ENCODE measurements at places on chromosomes 1 and 21. TPM values are rescaled to one million over a fixed set of nuclear protein-coding genes. Genes with fewer than 3 reads are reported as not detected.

Gene ILDR2
- 20.9 TPM for total RNA-seq

Gene TACSTD2
- total RNA-seq: not detected

Gene LEMD1
- total RNA-seq: 5.4 TPM

Gene SPRR2F
- not detected for total RNA-seq

Gene SERTAD4
- 6.1 TPM for total RNA-seq

Gene IFNLR1
- under 0.01 TPM for total RNA-seq

Gene UBE2U
- total RNA-seq: not detected

Gene TLR5
- total RNA-seq: 0.49 TPM

Measured in temporal lobe (tissue), 4 donors.